Uterus (tissue), 4 donors: ENCODE measurements at places on chromosomes 3 and 15. TPM values are rescaled to one million over a fixed set of nuclear protein-coding genes. Genes with fewer than 3 reads are reported as not detected.

DNA sequence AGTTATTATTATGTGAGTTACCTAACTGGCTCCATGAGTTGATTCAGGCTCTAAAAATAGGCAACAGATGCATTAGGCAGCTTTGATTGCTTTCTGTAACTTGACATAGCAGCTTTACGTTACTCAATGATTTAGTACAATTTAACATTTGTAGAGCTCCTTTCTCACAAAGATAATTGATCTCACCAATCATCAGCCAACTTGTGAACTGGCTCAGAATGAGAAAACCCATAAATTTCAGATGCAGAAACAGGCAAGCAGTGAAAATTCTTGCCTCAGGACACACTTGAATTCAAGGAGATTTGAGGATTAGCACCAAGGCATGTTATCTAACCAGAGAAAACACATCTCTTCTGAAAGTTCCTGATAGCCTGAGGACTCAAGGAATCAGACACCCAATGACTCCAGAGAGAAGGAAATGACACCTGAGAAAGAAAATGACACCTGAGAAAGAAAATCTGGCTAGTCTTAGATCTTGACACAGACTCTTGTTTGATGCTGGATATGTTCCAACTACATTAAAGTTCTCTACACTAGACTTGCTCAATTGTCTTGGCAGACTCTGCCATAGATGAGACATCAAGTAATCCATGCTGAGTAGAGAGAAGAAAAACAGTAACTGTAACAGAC is 315.1 kb upstream of the CBLB start:
- DNase-seq = no peak

Gene HRH1
- total RNA-seq = 1.8 TPM

- DNase-seq = no peak
Measured at GRCh38 chr15:73530649-73531048, 87.7 kb downstream of the REC114 start.

DNA sequence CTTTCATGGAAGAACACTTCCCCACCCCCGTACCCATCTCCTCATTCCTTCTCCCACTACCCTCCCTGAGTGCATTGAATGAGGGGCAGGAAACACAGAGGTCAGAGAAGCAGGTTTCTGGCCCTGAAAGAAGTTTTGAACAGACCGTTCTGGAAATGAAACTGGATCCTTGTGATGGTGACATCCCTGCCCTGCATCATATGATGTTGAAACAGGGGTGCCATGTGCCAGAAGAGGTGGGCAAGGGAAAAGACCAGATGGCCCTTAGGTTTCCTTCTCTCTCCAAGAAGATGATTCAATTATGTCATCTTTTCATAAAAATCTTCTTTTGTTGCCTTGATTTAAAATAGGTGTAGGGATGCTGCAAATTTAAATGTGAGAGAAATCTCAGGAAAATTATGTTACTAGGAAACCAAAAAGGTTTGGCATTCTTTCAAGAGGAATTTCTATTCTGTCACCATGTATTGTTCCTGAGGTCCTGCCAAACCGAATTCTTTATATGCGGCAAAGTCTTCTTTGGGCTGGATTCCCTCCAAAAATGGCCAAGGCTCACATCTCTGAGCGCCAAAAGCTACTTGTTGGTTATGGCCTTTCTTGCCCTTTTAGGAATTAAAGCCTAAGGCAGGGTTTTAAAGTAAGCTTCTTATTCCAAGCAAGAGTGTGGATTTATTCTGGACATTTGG is 19.9 kb upstream of the TNFAIP8L3 start:
- no peak for DNase-seq

Gene PATL2
- total RNA-seq = 0.28 TPM

GRCh38 chr3:150697646-150698045 is 6.1 kb downstream of the ERICH6 start:
- DNase-seq = no peak

GRCh38 chr3:71372911-71373637 is 210.5 kb downstream of the FOXP1 start:
- no peak for DNase-seq

GRCh38 chr3:111967068-111967467 is 11.8 kb upstream of the ABHD10 start:
- no peak for DNase-seq

Gene SLC12A1
- total RNA-seq = not detected

DNA sequence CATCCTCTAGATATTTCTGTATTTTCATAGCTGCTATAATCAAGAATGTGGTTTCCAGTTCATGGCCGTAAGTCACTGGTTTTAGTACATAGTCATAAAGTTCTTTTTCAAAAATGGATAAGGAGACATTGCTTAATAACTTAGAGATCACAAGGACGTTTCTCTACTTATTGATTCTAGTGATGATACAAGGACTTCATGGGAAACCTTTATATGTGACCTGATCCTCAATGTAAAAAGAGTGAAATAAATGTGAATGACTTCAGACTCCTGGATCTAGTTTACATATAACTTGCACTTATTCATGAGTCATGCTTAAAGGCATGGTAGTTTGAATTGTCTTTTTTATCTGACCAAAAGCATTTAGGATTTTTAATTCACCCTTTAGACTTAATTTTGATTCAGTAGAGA is 35.2 kb downstream of the TSC22D2 start:
- DNase-seq = no peak

DNA sequence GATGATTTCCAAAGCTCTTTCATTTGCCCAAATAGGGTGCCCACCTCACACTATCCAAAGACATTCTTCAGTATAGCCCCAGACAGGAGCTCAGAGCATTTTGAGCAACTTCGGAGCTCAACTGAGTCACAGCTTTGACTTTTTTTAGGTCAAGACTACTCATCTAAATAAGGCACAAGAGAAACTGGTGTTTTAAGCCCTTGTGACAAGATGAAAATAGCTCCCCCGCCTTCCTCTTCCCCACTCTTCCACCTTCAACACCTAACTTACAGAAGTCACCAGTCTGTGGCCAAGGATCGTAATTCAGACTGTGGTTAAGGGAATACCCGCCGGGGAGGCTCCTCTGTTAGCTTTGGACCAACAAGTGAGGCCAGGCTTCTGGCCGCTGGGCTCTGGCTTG is 60.4 kb upstream of the CA12 start:
- no peak for DNase-seq

Gene MUC13
- not detected for total RNA-seq

DNA sequence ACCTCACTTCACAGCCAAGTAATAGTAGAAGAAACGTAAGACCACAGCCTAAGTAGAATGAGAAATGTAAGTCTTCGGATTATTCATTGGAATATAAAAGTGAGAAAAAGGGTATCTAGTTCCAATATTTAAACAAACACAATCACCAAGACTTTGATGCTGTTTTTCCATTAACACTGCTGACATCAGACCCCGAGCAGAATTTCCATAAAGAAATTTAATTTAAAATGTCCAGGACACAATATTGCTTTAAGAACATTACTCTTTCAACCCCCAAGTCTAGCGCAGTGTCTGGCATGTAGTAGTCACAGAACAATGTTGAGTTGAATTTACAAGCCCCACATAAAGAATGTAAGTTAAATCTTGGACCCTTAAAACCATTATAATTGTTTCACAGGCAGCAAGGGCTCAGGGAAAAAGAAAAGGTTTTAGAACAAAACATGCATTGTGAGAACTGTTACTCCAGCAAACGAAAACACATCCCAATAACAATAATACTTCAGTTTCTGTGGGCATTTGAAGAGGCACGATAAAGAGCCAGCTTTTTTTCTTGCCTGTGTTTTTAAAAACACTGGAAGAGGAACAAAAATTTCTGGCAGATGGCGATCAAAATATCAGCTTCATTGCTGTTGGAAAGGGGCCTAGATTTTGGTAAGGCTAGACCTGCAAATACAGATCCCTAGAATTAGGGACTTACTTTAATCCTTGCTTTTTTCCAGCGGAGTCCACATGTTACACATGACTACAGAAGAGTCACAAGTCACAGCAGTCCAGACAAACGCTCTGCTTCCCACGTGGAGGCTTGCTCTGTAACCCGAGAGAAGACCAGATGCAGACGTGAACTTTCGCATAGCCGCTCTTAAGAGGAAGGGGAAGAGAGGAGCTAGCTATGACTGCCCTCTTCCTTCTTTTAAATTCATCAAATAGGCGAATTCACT is 77.9 kb upstream of the IGSF10 start:
- peak; percentile 19 for DNase-seq

Gene SNRPN
- 95.3 TPM for total RNA-seq

GRCh38 chr3:1179146-1179545 is 86.3 kb downstream of the CNTN6 start:
- DNase-seq = no peak

GRCh38 chr3:49910409-49911123 is 6.9 kb upstream of the MST1R start:
- DNase-seq = no peak

Gene OR4M2
- total RNA-seq = not detected

- no peak for DNase-seq
Measured at GRCh38 chr15:101329309-101329863, 34.3 kb upstream of the SNRPA1 start.

- no peak for DNase-seq
Measured at GRCh38 chr15:74552773-74553441, 11.9 kb downstream of the ARID3B start.

- no peak for DNase-seq
Measured at GRCh38 chr3:144859161-144859560, 887.5 kb downstream of the DIPK2A start.

Gene GOLGA6L7
- not detected for total RNA-seq

DNA sequence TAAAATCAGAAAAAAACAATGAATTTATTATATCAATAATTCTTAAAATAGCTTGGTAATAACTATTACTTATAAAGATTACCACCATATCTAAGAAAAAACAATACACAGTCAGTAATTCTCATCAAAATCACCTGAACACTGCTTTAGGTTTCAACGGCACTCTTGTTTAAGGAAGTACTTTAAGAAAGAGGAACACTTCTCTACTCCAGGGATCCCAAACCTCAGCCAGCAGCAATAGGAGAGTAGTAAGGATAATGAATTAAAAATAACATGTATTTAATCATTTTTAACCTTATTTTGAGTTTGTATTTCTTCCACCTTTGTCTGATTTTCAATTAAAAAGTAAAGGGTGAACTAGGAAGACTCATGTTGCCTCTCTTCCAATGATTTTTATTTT is 494.0 kb upstream of the NR2F2 start:
- no peak for DNase-seq

- no peak for DNase-seq
Measured at GRCh38 chr15:48984811-48985352, 21.2 kb upstream of the SHC4 start.

GRCh38 chr15:97502038-97502437 is 458.5 kb upstream of the ARRDC4 start:
- no peak for DNase-seq

Gene C3orf80
- not detected for total RNA-seq

Gene RAB11A
- 213 TPM for total RNA-seq

GRCh38 chr15:94061041-94061440 is 170.3 kb upstream of the MCTP2 start:
- no peak for DNase-seq

Gene GPR160
- 2.6 TPM for total RNA-seq

DNA sequence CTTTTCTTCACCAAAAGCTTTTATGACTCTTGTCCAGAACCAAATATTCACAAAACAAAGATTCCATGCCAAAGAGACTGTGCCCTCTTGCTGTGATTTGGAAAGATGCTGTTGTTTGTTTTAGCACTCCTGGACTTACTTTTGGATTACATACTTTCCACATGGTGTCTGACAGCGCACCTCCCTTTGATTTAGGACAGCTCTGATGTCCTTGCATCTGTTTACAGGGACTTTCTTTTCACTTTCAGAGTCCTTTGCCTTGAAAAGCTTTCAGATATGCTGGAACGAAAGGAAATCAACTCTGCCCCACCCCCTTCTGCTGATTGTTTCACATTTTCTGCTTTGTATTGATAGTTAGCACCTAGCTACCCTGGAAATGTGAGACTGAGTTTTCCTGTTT is 133.0 kb upstream of the NR2E3 start:
- DNase-seq = no peak

DNA sequence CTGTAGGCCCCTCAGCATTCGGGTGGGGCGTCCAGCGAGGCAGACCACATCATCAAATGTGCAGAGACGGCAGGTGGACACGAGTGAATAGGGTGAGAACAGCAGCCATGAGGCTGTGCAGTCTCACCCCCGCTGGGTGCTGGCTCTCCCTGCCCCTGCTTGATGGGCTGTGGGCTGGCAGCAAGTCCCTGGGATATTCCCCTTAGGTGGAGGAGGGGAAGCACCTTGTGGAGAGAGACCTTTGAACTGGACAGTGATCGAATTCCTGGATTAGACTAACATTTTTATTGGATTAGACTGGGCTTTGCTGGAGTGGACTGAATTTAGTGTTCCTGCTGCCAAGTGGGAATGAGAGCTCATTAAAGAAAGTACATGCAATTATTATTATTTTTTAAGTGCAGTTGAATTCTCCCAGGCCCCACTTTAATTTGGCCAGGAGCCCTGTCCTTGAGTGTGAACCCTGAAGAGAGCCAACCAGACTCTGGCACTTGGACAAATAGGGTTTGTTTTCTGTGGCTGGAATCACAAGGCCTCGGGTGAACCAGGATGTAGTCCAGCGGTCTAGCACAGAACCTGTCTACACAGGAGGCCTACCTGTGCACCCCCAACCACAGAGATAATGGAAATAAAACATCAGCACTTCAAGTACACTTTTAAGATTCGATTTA is 193.1 kb downstream of the ABHD5 start:
- no peak for DNase-seq

DNA sequence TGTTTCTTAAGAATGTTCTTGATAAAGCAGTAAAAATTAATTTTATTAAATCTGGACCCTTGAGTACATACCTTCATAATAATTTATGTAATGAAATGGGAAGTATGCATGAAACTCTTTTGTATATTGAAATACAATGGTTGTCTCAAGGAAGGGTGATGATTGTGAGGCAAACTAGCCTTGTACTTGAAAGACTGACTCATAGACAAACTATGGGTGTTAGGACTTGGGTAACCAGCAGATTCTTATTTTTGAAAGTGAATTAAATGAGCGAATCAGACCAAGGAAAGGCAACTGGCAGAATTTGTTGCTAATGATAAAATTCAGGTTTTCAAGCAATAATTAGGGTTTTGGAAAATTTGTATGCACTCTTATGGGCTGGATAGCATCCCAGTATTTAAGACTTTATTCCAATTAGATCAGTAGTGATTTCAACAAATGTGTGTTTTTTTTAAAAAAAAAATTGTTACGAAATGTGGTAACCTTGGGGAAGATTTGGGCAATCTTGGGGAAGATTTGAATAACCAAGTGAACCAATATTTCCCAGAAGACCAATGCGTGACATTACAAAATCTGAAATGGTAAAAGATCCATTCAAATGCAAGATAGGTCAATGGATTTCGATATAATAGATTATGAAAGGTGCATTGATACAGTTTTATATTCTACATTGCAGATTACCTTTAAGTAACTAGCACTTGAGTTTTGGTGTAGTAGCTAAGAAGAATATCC is 42.0 kb downstream of the ATP2C1 start:
- DNase-seq = no peak

Gene SYNPR
- 1.7 TPM for total RNA-seq

GRCh38 chr15:39239562-39239961 is 341.3 kb upstream of the THBS1 start:
- DNase-seq = no peak

GRCh38 chr15:98853617-98854420 is 153.8 kb downstream of the PGPEP1L start:
- peak; percentile 43 for DNase-seq

- no peak for DNase-seq
Measured at GRCh38 chr3:195574497-195575304, 9.0 kb downstream of the APOD start.

- DNase-seq = no peak
Measured at GRCh38 chr3:18247139-18247695, 177.9 kb downstream of the SATB1 start.

- DNase-seq = no peak
Measured at GRCh38 chr15:35088329-35088728, 3.2 kb upstream of the NANOGP8 start.

- no peak for DNase-seq
Measured at GRCh38 chr3:136979204-136979603, 21.4 kb downstream of the IL20RB start.

Gene LYZL4
- not detected for total RNA-seq
